ENCODE measurements at places on chromosomes 6 and 20.

DNA sequence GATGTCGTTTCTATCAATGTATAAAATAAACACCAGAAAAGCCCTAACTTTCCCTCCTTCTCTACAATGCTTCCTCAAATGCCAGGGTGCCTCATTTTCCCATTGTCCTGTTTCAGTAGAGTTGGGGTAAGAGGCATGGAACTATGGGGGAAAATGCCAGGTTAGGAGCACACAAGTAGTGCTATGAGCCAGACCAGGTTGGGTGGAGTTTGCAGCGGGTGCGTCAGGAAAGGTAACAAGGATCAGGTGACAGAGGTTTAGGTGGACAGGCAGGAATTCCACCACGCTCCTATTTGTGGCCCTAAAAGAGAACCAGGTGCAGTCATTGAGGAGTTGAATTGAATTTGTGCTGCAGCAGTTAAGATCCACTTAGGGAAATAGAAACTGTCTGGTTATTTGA, 36.5 kb downstream of the SYTL3 start:
- DNase-seq: no peak

DNA sequence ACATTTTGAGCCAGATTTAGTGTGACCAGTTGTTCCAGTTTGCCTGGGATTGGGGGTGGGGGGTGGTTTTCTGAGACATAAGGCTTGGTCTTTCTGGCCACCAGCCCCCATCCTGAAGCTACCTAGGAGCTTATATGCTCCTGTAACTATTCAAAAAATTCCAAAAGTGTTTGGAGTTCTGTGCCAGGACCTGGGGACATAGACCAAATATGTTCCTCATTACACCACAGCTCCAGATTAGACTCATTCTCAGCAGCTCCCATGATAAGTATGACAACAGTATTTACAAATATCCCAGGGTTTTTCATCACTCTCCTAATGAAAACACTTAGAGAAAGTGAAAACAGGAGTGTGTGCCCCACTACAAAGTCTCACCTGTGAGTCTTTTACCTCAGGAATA, 37.8 kb upstream of the RNF144B start:
- no peak for DNase-seq

DNA sequence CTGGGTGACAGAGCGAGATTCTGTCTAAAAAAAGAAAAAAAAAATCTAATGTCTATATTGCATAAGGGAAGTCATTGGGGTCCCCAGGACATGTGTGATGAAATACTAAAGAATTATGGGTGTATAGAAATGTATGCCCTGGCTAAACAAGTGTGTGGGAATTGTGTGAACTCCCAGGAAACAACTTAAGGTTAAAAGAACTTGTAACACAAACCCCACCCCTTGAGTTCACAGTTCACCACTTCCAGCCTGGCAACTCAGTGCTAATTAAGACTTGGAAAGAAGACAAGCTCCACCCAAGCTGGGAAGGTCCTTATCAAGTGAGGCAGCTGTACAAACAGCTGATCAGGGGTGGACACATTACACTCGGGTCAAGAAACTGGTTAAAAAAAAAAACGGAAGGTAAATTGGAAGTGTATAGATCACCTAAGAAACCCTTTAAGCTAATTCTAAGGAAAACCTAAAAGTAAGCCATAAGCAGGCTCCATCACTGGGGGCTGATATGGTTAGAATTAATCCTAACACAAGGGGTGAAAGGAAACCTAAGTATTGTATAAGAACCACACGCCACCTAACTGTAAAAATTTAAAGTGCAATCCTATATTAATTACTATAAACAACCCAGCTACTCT, 25.2 kb downstream of the HLA-A start:
- no peak for DNase-seq

DNA sequence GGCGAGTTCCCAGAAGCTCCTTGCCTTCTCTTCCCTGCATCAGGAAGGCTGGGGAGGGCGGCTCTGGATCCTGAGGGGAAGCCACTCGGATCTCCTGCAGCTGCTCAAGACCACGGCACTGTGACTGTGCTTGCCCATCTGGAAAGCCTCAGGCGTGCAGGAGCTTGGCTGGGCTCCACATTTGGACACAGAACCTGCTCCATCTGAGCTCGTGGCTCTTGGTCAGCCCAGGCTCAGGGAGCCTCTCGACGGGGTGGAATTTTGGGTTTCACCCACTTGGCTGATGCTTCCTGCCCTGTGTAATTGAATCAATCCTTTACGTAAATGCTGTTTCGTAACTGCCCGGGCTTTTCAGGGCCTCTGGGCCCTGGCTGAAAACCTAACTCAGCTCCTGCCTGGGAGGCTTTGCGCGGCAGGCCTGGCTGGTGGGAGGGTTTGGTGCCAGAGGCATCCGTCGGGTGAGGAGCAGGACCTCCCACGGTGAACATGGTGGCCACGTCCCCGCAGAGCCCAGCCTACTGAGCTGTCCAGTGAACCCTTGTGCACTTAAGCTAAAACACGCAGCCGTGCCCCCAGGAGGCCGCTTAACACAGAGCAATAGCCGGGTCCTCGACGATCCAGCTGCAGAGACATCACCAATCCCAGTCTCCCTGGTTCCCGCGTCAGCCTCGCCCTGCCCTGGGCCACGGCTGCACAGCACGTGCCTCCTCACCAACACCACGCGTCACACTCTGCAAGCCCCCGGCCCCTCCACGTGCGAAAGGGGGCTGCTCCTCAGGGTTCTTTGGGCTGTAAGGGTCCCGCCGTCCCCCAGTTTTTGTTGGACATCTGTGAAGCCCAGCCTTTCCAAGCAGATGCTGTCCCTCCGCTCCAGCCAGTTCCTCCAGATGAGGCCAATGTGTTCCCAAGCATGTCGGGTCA, 241.0 kb downstream of the DLL1 start:
- no peak for DNase-seq

- DNase-seq: no peak
Measured at GRCh38 chr6:7440476-7440875, 50.9 kb downstream of the RIOK1 start.

DNA sequence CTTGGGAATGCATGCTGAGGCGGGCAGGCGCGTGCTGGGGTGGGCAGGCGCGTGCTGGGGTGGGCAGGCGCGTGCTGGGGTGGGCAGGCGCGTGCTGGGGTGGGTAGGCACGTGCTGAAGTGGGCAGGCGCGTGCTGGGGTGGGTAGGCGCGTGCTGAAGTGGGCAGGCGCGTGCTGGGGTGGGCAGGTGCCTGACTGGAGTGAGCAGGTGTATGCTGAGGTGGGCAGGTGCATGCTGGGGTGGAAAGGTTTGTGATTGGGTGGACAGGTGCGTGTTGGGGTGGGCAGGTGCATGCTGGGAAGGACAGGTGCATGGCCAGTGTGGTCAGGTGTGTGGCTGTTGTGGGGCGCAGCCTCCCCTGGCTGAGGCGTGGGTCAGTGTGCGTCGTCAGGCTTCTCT, 404.1 kb downstream of the CDH4 start:
- DNase-seq: no peak

GRCh38 chr20:25233016-25233772, 14.7 kb upstream of the PYGB start:
- no peak for DNase-seq

GRCh38 chr6:31614684-31615578, at the start of gene AIF1:
Gene AIF1 (plus strand): TSS chr6:31615234. CDS start chr6:31615330, 96 bp downstream.
- no peak for DNase-seq

DNA sequence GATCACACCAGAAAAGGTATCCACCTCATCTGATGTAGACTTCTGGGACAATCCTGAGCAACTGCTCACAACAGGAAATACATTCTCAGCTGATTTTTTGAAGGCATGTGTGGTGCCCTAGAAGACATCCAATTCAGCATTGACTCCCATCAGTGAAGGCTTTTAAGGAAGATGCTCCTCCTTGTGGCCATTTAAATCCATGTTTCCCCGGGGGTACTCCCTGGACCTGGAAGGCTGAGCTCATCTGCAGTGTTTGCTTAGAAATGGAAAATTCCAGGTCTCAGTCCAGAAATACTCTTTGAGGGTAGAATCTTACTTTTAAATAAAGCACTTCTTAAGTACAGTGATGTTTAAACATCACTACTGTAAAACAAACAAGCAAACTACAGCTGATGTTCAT, 195.5 kb upstream of the PDE10A start:
- DNase-seq: no peak

DNA sequence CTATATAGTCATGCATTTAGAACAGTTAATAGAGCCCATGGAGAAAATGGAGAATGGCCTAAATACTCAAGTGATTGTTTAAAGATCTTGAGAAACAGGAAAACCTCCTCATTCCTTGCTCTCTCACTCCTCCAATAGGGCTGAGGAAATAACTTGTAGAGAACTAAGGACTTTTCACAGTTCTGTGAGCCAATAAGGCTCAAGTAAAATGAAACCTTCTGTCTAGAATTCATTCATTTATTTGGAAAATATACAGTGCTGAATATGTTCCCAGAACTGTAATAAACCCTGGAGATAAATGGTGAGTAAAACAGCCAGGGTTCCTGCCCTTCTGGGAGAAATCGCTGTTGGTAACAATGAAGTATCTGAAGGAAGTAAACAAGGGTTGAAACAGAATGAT, 35.3 kb downstream of the ELOVL2 start:
- no peak for DNase-seq

- DNase-seq: peak; percentile 86
Measured at GRCh38 chr6:26576929-26577719, 19.6 kb upstream of the ABT1 start.

DNA sequence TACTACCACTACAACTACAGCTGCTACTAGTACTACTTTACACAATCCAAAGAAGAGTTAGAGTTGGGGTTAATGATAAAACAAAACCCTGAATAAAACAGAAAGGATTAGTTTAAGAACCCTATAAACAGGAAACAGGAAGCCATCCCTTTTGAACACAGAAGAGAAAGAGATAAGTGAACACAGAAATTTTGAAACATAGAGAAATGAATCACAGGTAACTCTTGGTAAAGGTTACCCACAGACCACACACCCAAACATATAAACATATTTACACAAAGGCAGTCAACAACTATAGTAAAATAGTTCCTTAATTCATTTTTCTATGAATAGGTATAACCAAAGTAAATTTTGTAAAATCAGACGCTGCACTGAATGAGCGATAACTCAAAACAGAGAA, 98.1 kb downstream of the RNGTT start:
- DNase-seq: no peak

DNA sequence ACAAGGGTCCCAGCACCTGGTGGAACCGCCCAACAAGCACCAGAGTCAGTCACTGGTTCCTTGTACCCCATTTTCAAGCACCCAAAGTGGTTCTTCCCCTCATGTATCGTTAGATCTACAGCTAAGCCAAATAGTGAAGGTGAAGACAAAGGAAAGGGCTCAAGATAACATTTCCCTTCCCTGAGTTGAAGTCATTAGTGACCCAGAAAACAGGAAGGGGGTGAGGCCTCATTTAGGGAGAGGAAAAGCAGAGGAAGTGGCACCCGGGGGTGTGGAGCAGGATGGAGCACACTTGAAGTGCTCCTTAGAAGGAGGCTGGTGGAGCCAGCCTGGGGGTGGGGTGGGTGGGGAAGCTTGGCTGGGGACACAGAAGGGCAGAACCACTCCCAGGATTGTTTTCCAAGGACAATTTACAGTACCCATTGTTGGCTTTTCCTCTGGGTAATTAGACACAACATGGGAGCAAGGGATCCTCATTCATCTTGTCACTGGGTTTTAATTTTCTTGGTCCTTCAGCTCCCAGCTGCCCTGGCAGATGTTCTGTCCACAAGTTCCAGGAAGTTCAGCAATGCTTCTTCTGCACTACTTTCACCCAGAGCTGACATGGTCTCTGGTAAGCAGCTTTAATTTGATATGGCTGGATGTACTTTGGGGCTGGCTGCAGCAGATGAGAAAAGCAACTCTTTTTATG, 73.3 kb upstream of the CD93 start:
- DNase-seq: no peak

- DNase-seq: no peak
Measured at GRCh38 chr6:148999501-148999900, 252.7 kb downstream of the UST start.

DNA sequence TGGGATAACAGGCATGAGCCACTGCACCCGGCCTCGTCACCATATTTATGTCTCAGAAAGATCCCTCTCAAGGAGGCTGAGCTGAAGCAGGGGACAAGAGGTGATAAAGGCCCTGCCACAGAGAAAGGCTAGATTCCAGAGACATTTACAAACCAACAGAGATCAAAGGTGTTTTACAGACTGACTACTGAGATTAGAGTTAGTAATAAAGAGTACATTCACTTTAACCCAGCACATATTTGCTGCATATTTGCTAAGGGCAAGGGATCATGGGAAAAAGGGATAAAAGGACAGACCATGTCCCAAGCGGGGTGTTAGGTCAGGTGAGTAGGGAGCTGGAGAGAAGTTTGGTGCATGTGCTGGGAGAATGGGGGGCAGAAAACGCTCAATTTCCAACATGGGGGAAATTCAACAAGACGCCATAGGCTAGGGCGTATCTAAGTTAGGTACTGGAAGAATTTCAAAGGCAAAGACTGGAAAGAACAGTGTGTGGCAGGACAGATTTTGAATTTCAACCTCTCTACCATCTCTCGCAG, 43.8 kb upstream of the SEC63 start:
- no peak for DNase-seq
